Urinary bladder (tissue), 4 donors: ENCODE measurements at places on chromosomes 6 and 20. TPM values are rescaled to one million over a fixed set of nuclear protein-coding genes. Genes with fewer than 3 reads are reported as not detected.
A peak's percentile ranks its signal among the peaks of the same experiment; 100 is the strongest.

GRCh38 chr6:133965817-133966360 is 12.9 kb downstream of the TBPL1 start:
- no peak for DNase-seq

DNA sequence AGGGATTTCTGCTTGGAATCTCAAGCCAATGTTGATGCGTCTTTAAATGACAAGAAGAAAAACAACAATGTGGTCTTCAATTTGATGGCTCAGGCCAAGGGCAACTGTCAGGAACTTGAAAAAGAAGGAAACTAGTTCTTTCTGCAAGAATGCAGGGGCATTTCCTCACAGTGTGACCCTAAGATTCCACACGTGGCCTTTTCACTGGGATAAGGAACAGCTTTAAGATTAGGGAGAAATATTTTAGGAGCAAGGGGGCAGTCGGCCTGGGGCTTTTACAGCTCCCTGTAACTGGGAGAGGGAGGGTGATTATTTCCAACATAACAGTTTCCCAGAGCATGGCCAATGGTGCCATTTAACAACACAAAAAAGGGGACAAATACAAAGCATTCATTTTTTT is 39.4 kb upstream of the MRPS10 start:
- no peak for DNase-seq

GRCh38 chr6:6699741-6700367 is 111.3 kb downstream of the LY86 start:
- DNase-seq: peak; percentile 97

DNA sequence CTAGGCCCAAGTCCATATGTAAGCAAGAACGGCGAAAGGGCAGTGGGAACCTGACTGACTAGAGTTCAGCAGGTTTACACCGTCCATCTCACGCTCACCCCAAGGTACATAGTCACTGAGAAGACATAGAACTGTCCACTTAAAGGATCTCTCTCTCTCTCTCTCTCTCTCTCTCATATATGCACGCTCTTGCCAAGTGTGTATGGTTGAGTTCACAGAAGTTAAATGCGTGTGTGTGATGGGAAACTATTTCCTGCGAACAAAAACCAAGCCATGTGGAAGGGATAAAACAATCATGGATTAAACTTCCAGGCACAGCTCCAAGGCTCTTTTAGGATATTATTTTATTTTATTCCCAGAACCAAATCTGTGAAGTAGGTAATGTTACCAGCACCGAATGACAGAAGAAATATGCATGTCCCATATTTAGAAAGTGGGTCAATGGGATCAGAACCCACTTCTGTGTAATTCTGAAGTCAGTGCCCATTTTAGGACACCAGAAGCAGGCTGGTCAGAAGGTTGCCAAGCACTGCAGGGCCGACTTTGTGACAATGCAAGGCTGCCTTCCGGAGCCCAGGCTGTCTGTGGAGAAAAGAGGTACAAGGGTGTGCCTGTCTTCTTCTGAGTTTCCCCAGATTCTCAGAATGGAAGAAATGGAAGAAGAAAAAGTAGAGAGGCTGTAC is 49.2 kb upstream of the MAP7 start:
- no peak for DNase-seq

DNA sequence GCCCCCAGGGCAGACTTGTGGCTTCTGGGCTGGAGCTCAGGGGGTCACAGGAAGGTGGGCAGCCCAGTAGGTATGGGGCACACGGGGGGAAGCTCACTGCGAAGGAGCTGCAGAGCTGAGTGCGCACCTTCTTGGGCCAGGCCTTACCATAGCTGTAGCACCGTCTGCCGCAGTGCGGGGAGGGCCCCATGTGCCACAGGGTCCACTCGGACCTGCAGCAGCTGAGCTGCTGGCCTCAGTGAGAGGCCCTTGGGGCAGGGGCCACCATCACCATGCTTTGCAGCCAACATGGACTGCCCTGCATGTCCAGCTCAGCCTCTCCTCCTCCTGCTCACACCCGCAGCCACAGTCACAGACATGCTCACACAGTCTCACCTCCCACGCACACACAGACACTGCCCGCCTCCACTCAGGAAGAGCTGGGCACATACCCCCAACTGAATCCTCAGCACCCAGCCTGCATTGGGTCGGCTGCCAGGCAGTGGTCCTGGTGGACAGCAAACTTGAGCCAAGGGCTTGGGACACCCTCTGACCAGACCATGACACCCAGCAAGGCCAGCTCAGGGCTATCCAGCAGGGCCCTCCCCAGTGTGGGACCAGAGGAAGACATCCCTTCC is 35.3 kb downstream of the YTHDF1 start:
- DNase-seq: no peak

DNA sequence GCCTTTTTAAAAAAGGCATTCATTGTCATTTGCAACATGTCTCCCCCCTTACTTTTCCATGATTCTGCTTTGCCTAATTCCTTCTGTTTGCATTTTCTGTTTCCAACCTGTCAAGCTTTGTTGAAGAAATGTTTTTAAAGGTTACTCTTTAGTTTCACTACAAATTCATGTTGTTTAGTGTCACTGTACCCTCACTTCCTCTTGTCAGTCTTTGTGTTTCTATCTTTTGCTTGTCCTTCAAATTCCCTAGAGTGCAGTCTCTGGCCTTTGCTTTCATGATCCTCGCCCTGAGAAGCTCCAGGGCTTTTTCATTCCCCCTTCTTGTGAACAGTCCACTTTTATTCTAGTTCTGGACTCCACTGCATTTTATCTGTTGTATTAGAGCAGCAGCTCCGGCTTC is 90.6 kb downstream of the MAP3K4 start:
- DNase-seq: no peak

Gene MYLK4
- polyA plus RNA-seq: 0.42 TPM

Gene COL19A1
- 4.6 TPM for polyA plus RNA-seq

DNA sequence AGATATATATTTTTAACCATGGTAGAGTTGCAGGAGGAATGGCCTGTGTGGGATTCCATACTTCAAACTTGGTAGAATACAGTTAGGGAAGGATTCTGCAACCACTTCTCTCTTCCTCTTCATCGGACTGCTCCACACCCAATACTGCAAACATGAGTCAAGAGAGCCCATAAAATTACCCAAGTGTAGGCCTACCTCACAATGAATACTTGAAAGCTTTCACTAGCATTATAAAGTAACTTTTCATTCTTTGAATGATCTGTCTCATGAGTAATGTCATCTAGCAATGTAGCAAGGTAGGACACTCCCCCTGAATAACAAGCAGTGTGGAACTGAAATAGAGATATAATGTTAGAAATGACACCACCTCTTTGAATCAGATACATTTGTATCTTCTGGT is 79.4 kb downstream of the FOXC1 start:
- DNase-seq: no peak

GRCh38 chr6:165653196-165653595 is 9.8 kb downstream of the PDE10A start:
- no peak for DNase-seq

GRCh38 chr6:100467129-100468015 is 2.7 kb upstream of the SIM1 start:
- DNase-seq: no peak

GRCh38 chr6:19279273-19279684 is 557.9 kb upstream of the ID4 start:
- DNase-seq: no peak

Gene MYH7B
- polyA plus RNA-seq: 0.81 TPM

DNA sequence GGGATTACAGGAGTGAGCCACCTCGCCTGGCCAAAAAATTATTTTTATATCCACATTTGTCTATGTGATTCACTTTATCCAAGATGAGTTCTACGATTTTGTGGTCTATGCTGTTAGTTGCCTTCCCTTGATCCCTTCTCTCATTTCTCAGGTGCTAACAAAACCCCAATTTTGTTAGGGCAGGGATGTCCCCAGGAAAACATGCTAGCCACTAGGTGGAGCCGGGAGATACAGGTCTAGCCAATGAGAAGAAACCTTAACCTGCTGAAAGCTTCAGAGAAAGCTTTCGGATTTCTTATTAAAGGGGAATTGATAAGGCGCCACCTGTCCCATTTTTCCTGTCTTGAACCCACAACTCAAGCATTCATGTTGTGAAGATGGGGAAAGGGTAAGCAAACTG is 167.4 kb upstream of the OLIG3 start:
- DNase-seq: no peak

Gene SLX4IP
- 1.4 TPM for polyA plus RNA-seq

- no peak for DNase-seq
These were observed 253.2 kb downstream of the UST start for GRCh38 chr6:148999929-149000468.

DNA sequence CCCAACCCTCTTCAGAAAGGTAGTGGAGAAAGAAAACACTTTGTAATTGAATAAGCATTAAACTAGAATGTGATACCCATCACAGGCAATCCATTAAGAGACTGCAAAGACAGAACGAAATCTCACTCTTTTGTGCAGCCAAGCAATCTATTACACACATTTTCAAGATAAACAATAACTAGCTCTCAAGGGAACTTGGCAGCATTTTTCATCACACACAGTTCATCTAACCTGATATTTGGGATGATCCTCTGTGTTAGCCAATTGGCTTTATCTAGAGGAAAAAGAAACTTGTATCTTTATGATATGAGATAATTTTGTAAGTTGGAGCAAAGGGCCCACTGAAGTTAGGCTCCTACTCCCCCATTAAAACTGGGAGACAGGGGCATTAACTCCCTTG is 1.5 kb upstream of the GZF1 start:
- DNase-seq: no peak

GRCh38 chr6:32982084-32982701 is 13.8 kb downstream of the BRD2 start:
- DNase-seq: no peak

DNA sequence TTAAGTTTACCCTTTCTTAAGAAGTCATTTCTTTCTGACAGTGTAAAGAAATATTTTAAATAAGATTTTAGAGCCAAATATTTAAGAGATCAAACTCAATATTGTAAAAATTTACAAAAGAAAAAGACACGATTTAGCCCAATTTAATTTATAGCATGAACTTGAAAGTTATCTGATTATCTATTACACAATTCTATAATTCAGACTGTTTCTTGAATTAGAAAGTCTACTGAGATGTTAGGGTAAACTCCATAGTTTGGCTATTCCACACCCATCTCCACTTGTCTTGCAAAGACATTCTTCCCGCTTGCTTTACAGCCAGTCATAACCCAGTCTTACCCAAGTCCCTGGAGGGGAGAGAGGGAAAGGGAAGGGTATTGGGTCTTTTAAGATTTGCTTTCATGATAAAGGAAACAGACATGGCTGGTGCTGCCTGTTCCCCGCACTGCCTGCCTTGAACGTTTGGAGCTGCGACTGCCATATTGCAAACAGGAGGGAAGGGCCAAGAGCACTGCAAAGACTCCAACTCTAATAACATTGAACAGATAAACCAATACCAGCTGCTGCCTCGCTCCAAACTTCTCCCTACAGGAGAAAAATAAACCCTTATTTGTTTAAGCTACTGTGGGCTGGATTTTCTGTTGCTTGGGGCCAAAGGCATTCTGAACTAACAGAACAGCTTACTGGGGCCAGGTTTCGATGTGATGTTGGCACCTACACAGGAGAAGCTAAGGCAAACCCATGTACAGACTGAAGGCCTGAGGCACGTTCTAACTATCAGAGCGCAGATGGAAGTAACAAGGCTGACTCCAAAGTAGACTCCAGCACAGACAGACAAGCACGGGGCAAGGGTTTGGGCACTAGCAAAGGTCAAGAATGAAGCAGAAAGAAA is 552.3 kb upstream of the JARID2 start:
- no peak for DNase-seq

Gene SPEF1
- 0.16 TPM for polyA plus RNA-seq

GRCh38 chr6:71906813-71907212 is 20.5 kb downstream of the RIMS1 start:
- no peak for DNase-seq

- no peak for DNase-seq
These were observed 128.3 kb downstream of the CARMIL1 start for GRCh38 chr6:25407431-25407830.

DNA sequence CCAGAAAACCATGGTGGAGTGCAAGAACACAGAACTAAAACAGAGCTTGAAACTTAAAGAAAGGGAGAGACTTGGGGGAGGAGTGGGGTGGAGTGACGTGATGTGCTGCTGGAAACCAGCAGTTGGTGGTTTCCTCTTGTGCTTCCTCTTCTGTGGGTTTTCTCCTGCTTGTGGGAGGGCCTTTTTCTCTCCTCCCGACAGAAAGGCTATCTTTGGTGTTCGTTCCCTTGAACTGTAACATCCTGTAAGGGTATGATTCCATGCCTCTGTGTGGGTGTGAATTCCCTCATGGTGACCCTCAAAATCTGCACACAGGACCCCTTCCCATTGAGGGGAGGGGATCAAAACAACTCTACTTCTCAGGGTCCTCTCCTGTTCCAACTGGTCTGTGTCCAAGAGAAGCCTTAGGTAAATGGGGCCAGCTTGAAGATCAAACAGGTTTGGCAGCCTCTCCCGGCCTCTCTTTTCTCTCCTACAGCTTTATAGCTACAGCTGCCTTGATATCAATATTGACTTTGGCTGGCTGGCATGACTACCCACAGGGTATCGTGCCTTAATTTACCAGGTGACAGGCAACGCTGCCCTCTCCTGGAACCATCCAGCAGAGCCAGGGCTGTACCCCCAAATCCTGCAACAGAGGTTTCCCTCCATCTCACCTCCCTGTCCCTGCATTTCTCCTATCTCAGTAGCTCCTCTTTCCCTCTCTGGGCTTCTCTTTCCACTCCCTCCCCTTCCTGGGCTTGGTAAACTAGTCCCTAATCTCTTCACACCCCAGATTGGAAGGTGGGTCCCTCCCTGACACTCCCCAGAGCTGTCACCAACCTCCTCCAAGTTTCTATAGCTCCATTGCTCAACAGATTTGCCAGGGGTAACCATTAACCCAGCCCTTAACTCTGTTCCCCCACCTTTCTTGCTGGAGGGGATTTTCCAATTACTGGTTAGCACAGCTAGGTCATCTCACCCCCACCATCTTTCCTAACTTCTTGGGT is 1.5 kb upstream of the MSH5 start:
- DNase-seq: peak; percentile 79
